Jurkat, Clone E6-1 (cell line): ENCODE measurements at places on chromosomes 4 and X.

DNA sequence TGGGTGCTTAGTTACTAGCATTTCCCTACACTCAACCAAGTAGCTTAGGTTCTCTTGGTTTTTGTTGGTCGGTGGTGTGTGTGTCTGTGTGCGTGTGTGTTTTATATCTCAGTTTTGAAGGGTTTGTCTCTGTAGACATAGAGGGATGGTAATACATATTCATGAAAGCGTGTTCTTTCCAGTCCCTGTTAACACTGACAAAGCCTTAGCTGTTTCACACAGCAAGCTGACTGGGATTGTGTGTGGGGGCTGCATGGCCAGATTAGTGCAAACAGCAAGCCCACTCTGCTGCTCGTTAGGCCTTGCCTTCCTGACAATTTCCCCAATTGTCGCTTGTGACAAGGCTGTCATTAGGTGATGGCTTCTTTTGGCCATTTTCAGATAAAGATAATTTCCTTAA, 43.9 kb downstream of the ALPK1 start:
- DNase-seq: no peak

GRCh38 chrX:69139516-69139915, 25.7 kb downstream of the PJA1 start:
- DNase-seq: no peak

- DNase-seq: no peak
Measured at GRCh38 chr4:103443324-103443723, 245.2 kb upstream of the CENPE start.

DNA sequence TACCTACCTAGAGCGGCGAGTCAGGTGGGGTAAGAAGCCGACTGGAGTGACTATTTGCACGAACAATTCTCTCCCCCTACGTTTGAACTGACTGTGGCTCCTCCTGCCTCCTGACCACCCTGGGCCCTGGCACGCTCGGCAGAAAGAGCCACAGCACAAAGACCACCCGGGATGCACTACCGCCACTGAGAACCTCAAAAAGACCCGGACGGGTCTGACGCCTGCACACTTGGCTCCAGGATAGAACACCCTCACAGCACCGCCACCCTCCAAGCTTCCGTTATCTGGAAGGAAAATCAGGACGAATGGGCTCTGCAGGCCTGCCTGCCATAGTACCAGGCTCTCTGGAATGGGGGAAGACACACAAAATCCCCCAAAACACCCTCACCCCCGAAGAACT, 2.2 kb downstream of the LRPAP1 start:
- DNase-seq: no peak

DNA sequence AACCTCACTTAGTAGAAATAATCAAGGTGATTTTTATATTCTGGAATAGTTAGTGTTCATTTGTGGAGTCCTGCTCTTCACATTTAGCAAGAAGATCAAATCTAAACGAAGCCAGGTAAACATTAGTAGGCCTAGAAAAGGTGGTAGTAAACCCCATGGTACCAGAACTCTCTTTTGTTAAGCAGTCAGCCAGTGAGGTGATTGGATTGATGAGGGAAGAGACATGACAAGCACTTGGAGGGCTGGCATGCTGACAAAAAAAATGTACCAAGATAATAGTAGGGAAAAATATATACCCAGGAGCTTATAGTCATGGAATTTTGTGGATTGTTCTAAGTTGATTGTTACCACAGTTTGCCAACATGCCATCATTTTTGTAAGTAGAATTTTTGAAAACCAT, 163.8 kb downstream of the BANK1 start:
- no peak for DNase-seq

GRCh38 chr4:13285336-13285735, 198.8 kb downstream of the RAB28 start:
- no peak for DNase-seq

- no peak for DNase-seq
Measured at GRCh38 chrX:105658136-105658535, 164.2 kb upstream of the NRK start.

DNA sequence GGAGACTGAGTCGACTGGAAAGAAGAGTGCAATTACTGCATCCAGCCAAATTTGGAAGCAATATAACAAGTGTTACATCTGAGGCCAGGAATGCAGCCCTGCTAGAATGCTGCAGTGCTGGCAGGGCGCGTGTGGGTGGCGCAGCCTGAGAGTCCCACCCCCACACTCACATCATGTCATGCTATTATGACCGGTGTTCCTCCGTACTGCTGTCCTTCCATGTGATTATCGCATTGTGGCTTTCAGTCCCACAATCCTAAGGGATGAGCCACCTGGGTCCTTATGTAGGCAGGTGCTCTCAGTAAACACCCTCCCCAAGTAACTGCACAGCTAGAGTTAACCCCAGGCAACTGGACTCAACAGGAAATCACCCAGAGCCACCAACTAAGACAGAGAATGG, 122.6 kb upstream of the CPEB2 start:
- no peak for DNase-seq

DNA sequence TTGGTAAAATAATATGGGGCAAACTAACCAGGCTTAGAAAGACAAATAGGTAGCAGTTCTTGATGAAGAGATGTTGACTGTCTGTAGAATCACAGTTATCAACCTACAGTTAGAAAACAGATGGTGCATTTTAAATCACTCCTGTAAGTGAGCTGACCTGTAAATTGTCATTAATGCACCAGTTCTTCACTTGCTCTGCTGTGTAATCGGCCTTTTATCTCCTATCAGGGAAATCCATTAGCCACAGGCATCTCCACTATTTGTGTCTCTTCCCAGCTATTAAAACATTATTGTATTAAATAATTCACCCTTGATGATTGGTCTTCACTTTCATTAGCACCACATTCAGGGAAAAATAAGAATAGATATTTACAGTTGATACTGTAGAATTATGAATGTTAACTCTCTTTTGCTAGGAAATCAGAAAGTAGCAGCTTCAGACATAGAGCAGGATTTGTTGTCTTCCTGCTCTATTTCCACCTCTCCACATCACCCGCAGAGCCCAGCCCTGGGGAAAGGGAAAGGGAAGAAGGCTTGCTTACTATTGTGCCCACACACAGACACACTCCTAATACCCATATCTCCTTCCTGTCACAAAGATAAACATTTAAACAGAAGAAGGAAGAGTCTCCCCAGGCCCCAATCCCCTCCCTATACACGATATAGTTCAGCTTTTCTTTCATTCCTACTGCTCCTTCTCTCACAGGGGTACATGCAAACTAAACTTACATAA, 97.1 kb downstream of the REELD1 start:
- no peak for DNase-seq

- DNase-seq: no peak
Measured at GRCh38 chr4:6405397-6405706, 67.1 kb downstream of the PPP2R2C start.

DNA sequence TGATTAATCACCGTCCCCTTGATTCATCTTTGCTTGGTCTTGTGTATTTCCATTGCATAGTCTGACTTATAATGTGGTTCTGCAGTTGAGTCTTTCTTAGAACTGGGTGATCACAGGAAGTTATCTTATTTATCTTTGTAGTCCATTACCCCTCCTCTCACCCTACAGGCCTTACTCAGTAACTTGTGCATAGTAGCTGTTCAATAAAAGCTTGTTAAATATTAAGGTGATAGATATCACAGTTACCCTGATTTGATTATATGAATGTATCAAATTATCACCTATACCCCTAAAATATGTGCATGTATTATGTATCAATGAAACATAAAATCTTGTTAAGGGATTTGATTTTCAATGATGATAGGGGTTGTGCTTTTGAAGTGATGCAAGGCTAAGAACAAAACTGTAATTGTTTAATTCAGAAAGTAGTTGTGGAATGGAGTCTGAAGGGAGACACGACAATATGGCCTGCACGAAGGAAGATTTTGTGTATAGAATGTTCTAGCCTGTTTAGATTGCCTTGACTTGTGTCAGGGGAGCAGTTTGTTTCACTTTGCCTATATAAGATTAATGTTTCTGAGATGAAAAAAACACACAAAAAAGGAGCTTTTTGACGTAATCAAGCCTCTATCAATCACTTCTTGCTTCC, 132.4 kb upstream of the LIMCH1 start:
- DNase-seq: no peak
